ENCODE measurements at places on chromosomes 3 and 15. TPM values are rescaled to one million over a fixed set of nuclear protein-coding genes. Genes with fewer than 3 reads are reported as not detected.

DNA sequence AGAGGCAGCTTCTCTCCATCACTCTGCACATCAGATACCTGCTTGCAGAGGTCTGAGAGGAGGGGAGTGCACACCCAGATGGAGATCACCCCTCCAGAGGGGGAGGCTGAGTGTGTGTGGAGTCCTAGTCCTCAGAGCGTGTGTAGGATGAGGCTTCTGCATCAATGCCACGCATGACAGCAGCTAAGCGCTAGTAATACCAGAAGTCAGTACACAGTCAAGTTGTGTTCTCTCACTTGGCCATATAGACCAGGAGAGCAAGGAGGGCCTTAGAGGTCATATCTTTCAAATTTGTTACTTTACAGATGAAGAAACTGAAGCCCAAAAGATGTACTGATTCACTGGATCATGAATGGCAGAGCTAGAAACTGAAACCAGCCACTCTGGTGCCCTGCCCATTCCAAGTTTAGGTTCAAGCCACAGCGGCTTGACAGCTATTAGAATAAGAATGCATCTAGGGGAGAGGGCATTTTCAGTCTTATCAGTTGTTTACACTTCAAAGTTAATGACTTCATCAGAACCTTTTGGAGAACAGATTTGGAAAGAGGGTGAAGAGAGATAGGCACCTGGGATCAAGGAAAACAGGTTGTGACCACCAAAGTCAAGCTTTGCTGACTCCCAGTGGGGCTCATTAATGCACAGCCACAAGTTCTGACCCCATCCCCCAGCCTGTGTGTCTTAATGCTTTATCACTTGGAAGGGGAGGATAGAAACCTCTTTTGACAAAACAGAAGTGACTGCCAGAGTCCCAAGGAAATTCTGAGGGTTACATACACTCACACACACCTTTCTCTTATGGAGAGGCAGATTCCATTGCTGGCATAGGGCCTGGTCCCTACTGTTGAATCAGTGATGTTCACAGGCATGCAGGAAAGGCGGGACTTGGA is 310.3 kb downstream of the CHST2 start:
- no peak for DNase-seq

- no peak for DNase-seq
Measured at GRCh38 chr3:18282507-18282906, 142.6 kb downstream of the SATB1 start.

GRCh38 chr3:167930453-167930852 is 165.3 kb downstream of the GOLIM4 start:
- no peak for DNase-seq

- no peak for DNase-seq
Measured at GRCh38 chr3:122727766-122728165, 47.1 kb downstream of the PARP14 start.

Gene CYP8B1
- not detected for total RNA-seq

Gene LMOD3
- total RNA-seq: not detected

DNA sequence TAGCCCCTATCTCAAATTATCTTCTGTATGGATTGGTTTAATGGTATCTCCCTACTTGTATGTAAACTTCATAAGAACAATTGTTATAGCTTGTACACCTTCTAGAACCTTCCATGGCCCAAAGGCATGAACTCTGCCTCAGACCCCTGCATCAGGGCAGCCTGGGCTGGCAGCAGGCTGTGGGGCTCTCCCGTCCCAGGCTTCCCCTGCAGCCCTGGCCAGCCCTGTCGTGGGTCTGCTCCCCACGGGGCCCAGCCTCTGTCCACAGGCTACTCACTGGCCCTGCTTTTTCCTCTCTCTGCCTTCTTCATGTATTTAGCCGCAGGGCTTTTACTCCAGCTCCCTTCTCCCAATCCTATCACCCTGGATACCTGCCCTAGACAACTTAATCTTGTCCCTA is 4.4 kb downstream of the SCN5A start:
- no peak for DNase-seq

Gene TMOD2
- total RNA-seq: 5.1 TPM

DNA sequence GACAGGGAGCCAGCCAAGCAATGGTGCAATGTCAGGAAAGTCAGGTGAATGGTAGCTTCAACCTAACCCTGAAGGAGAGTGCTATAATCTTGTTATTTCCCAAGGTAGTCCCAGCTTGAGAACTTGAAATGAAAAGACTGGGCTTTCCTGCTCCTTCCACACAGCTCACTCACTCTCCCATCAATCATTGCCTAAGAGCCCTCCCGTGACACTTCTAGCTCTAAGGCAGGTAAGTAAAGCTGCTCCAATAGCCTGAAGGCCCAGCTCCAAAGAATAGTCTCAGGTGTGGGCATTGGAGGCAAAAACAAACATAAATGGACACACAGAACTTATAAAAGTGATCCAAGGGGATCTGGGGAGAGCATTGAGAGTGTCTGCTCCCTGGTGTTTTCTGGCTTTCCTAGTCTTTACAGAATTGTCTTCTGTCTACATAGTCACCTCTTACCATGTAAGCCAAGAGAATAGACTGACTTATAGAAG is 63.1 kb upstream of the TBC1D5 start:
- DNase-seq: no peak

- no peak for DNase-seq
Measured at GRCh38 chr3:144431134-144431533, 459.5 kb downstream of the DIPK2A start.

Gene ATP13A5
- not detected for total RNA-seq

GRCh38 chr3:159668990-159669476 is 319.6 kb upstream of the IL12A start:
- DNase-seq: no peak

DNA sequence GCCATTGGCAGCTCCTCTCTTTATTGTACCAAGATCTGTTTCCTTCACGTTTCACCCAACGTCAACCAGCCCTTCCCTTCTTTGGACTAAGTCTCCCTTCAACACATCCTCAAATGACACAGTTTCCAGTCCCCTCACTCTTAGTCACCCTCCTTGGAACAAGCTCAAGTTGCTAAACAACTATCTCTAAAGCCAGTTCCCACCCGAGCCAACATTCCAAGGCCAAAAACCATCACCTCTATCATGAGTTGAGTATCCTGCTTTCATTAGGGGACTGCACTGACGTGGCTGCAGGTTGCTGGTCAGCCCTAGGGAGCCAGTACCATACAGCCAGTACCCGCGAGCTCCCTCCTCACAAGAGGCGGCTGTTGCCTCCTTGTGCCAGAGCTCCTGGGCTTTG is 73.8 kb downstream of the LIPC start:
- DNase-seq: no peak

Gene CCDC33
- total RNA-seq: not detected

- no peak for DNase-seq
Measured at GRCh38 chr15:96355568-96356187, 25.2 kb downstream of the NR2F2 start.

DNA sequence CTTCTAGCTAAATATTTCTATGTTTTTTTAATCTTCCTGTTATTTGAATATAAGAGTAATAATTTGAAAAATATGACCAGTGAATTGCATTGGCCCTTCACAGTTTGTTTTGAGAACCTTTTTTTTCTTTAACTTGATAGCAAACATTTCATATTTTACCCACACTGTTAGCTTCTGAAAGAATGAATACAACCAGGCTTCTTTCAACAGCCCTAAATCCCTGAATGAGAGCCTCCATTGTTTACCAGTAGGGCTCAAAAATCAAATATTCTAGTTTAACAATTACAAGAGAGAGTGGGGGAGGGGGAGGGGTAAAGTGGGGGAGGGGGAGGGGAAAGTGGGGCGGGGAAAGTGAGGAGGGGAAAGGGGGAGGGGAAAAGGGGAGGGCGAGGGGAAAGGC is 14.5 kb upstream of the TOP2B start:
- DNase-seq: no peak

DNA sequence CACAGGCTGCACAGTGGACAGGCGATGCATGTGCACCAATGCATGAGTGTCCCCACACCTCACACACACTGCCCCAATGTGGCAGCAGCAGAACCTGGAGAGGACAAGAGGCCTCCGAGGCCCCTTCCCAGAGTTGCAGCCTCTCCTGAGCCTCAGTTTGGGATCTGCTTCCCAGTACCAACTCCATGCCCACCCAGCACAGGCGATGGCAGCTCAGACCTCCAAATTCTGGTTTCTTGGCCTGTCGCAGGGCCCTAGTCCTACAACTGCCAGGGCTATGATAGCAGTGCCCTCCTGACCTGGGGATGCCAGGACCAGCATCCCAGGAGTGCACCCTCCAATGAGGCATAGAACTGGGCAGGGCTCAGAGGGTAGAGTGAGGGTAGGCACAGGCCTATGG is 19.9 kb downstream of the ADAMTS7 start:
- no peak for DNase-seq

GRCh38 chr3:153159771-153160397 is 2.1 kb upstream of the RAP2B start:
- DNase-seq: no peak

DNA sequence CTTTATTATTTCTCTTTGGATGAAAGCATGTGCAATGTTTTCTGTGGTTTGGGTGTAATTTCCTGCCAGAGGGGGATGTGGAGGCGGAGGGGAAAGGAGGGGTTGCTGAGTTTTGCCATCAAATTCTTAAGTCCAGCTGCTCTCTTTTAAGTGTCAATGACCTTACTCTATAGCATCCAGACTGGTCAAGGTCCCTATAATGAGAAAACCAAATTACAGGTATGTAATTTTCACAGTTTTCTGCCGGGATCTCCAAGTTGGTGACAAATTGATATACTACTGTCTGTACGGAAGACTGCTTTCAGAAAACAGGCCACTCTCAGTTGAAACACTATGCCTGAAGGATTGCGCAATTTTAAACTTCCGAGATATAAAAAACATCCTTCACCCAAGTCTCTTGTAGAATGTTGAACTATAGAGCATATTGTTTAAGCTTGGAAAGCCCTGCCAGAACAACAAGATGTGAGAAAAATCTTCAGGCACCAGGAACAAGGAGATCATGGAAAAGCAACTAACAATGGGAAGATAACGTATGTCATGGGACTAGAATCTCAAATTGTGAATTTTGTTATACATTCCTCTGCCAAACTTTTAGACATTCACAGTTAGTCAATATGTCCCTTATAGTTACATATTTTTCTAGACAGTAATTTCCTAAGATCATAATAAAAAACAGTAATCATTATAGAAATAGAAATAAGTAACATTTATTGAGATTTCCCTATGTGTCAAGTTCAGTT is 300.7 kb upstream of the SATB1 start:
- peak; percentile 75 for DNase-seq

DNA sequence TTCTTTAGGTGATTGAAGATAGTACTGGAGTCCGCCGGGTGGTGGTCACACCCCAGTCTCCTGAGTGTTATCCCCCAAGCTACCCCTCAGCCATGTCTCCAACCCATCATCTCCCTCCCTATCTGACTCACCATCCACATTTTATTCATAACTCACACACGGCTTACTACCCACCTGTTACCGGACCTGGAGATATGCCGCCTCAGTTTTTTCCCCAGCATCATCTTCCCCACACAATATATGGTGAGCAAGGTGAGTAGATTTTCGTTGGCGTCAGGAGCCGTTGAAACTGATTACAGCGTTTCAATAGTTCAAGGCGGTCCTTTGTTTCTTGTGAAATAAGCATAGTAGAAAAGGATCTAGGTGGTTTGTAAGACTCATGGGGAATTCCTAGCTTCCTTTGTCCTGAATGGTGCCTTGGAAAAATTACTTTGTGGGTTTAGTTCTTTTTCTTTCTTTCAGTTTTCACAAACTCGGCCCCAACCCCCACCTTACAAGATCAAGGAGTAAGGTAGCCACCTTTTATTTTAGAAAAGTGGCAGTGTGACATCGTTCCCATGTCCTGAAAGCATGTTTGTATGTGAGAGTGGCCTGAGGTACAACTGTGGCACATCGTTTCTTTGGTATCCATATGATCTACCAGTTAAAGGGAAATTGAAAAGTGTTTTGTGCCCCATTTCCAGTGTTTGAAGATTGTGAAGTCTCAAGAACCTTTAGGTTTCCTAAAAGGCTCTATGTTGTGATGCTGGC is 200.6 kb downstream of the GHSR start:
- DNase-seq: no peak

GRCh38 chr15:67809866-67810265 is 15.4 kb upstream of the SKOR1 start:
- no peak for DNase-seq

Gene GOLGA8J
- under 0.01 TPM for total RNA-seq

GRCh38 chr3:41202075-41202833 is 2.9 kb downstream of the CTNNB1 start:
- DNase-seq: no peak

GRCh38 chr15:66831801-66832390 is 129.9 kb downstream of the SMAD6 start:
- DNase-seq: no peak

- no peak for DNase-seq
Measured at GRCh38 chr3:183192650-183193300, 30.2 kb upstream of the LAMP3 start.

Gene ZBTB47
- 5.9 TPM for total RNA-seq

GRCh38 chr3:80676866-80677265 is 909.1 kb upstream of the ROBO1 start:
- no peak for DNase-seq

Gene CHL1
- under 0.01 TPM for total RNA-seq

Gene KAT2B
- total RNA-seq: 4.6 TPM

- no peak for DNase-seq
Measured at GRCh38 chr3:56782906-56783305, 18.8 kb downstream of the ARHGEF3 start.

GRCh38 chr3:52190294-52191074 is 7.5 kb upstream of the ALAS1 start:
- DNase-seq: no peak

GRCh38 chr15:64386291-64386690 is 1.3 kb upstream of the TRIP4 start:
- no peak for DNase-seq

Gene RETNLB
- total RNA-seq: not detected

- DNase-seq: no peak
Measured at GRCh38 chr15:92495446-92495845, 101.8 kb downstream of the ST8SIA2 start.

DNA sequence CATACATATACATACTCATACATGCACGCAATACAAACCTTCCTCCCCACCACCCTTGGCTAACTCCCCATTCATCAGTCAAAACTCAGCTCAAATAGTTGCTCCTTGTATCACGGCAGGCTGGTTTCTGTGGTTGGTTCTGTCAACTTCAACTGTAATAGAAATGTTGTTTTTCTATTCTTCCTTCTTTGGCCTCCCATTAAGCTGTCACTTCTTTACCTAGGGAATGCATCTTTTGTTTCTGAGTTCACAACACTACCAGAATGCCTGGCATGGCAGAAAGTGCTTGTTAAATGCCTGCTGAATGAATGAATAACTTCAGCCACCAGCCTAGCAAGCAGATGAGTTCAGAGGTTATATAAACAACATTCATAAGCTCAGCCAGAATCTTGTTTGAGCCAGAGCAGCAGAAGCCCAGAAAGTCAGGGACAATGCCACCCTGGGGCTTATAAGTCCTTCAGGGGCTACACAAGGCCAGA is 63.1 kb downstream of the B3GALNT1 start:
- no peak for DNase-seq

Gene NRROS
- 118 TPM for total RNA-seq

All from hematopoietic multipotent progenitor cell (in vitro differentiated cells).